ENCODE measurements at places on chromosomes 11 and 22.

GRCh38 chr11:118002541-118003423 lies 16.6 kb downstream of the IL10RA start:
- DNase-seq, result peak; percentile 70

DNA sequence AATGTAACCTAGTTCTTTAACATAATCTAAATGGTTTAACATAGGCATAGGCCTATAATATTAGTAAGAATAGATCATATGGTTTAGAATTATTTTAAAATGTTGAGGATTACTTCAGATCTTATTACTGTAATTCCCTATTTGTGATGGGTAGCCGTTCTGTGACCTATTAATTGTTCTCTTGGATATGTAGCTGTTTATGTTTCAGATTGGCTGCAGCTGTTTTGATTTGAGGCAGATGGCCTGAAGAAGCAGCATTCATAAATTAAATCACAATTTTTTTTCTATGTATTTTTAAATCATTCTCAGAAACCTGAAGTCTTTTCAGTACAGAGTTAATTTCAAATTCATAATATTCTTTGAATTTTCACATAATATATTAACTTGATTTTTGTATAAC lies 104.5 kb downstream of the PDE3B start:
- no peak for DNase-seq

DNA sequence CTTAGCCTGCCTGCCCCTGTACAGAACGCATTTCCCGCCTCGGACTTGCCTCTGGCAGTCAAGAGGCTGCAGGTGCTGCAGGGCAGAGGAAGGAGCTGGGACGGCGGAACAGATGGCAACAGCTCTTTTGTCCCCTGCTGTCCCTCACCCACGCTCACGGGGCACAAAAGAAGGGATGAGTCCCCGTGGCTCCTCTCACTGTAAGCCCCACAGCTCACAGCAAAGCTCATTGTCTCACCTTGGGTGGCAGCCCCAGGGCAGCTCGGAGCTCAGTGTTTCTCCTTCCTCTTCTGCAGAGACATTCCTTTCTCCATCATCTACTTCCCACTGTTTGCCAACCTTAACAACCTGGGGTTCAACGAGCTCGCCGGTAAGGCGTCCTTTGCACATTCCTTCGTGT lies 24.3 kb downstream of the SLC25A18 start:
- no peak for DNase-seq

- DNase-seq, result no peak
Measured at GRCh38 chr22:36990457-36990856, 28.8 kb downstream of the TST start.

DNA sequence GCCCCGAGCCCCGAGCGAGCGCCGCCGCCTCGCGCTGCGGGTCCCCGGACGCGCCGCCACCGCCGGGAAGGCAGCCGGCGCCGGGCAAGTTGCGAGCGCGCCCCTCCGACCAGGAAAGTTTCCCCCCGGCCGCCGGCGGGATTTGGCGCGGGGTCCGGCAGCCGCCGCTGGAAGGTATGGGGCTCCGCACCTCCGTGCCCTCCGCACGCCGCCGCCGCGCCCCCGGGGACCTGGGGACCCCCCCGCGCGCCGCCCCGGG lies 281 bp downstream of the TSPAN18 start:
- no peak for DNase-seq

DNA sequence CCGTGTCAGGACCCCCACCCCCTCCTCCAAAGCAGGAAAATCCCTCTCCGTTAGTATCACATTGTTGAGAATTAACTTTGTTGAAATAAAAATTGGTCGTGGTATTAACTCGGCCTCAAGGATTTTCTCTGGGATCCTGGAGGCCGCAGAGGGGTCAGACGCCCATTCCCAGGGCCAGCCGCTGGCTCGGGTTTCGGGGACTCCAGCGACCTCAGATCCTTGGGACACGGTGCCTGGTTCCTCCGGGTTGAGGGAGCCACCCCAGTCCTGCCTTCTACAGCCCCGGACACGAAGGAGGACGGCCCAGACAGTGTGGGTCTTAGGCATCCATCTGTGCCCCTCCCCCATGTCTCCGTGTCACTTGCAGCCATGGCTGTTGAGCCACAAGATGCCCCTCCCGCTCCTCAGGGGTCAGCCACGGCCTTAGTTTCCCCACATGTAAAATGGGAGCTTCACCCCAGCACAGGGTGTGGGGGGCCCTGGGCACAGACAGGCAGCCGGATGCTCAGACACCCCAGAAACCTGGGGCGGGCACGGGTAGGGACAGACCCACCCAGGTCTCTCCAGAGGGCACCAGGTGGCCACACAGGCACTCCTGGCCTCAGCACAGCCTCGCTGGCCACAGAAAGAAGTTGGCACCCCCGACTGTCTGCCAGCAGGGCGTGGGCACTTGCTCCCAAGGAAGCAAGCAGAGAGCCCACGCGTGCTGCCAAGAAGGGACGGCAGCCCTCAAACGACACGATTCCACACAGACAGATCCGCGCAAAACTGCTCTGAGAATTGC lies 15.5 kb downstream of the GP1BB start:
- no peak for DNase-seq

DNA sequence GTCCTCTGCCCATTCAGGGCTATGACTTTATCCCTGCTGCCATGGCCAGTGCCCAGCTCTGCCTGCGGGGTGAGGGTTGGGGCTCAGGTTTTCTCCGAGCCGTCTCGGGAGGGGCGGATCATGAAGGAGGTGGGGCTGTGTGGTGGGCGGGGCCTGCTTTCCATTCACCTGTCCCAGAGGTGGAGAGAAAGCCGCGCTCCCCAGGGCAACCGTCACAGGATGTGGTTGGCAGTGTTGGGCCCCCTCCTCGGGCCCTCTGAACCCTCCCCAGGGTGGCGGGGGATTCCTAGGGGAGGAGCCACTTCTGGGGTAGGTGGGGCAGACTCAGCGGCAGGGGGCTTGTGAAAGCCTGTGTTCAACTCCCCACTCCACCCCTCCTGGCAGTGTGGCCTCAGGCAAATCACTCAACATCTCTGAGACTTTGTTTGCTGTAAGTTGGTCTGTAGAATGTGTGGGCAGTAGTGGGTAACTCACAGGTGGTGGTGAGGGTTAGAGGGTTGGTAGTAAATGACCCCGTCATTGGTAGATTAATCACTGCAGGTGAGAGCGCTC lies 50.3 kb downstream of the CD6 start:
- peak; percentile 94 for DNase-seq

DNA sequence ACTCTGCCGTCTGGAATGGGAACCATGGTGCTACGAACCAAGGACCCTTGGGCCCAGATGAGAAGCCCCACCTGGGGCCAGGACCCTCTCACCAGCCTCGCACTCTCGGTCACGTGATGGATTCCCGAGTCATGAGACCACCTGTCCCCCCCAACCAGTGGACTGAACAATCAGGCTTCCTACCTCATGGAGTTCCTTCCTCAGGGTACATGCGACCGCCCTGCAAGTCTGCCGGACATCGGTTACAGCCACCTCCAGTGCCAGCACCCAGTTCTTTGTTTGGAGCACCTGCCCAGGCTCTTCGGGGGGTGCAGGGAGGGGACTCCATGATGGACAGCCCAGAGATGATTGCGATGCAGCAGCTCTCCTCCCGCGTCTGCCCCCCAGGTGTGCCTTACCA lies 20.8 kb upstream of the SLC25A18 start:
- DNase-seq, result no peak

DNA sequence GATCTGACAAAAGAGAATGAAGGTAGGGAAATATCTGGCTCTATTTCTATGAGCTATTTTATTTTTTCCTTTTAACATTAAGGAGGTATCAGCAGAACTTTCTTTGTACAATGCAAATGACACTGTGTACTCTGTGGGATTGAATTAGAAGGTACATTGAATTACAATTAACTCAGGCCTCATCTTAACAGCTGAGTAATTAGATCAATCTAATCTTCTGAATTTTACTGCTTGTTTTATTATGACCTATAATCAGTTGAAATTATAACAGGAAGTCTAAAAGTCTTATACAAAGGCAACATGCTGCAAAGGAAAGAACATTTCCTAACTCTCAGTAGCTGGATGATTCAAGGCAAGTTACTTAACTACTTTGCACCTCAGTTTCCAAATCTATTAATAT lies 69.8 kb downstream of the RELT start:
- no peak for DNase-seq

GRCh38 chr11:1511937-1512496 lies 25.4 kb upstream of the MOB2 start:
- DNase-seq, result no peak

- DNase-seq, result no peak
Measured at GRCh38 chr22:33400891-33401290, 342.7 kb upstream of the SYN3 start.

DNA sequence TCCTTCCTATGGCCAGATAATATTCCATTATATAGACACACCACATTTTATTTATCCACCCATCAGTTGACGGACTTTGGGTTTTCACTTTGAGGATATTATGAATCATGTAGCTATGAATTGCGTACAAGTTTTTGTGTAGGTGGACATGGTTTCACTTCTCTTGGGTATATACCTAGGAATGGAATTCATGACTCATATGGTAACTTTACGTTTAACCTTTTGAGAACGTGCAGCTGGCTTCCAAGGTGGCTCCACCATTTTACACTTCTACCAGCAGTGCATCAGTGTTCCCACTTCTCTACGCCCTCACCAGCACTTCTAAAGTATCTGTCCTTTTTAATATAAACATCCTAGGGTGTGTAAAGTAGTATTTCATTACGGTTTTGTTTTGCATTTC lies 112.0 kb downstream of the PLEKHA7 start:
- DNase-seq, result no peak

GRCh38 chr11:4543561-4543960 lies 1.4 kb upstream of the OR52M1 start:
- no peak for DNase-seq

DNA sequence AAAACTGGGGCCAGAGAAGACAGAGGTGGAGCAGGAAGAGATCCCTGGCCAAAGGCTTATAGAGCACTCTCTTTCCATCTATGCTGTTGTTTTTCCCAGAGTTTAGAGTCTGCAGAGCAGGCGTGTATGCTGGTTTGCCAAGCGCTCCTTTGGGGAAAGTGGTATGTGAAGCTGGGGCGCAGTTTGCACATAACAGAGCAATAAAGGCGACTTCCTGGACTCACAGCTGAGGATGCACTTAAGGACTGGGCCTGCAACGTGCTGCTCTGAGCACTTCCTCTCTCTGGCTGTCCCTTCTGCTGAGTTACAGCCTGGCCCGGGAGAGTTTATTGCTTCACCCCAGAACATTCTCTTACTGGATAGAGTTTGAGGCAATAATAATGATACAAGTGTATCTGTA lies 41.7 kb downstream of the THAP12 start:
- peak; percentile 36 for DNase-seq

- no peak for DNase-seq
Measured at GRCh38 chr11:116310226-116310625, 462.6 kb downstream of the BUD13 start.

GRCh38 chr11:33879375-33879774 lies 12.5 kb downstream of the LMO2 start:
- no peak for DNase-seq

DNA sequence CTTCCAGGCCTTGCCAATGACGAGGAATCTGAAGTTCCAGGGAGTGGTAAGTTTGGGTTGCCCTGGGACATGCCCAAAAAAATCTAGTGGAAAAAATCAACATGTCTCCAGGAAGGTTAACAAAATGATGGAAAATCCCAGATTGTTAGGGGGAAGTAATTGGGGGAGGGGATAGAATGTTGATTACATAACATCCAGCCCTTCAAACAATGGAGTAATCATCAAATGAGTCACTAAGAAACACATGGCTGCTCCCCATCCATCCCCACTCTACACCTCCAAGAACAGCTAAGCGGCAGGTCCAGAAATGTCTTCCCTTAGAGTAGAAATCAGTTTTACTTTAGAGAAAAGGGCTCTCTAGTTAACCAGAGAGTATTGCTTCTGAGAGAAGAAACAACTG lies 94.9 kb downstream of the ETS1 start:
- DNase-seq, result no peak

- no peak for DNase-seq
Measured at GRCh38 chr11:32826113-32826512, 3.6 kb upstream of the PRRG4 start.

GRCh38 chr11:102521121-102521520 lies 9.4 kb downstream of the MMP7 start:
- DNase-seq, result no peak

GRCh38 chr11:70000228-70000627 lies 77.9 kb upstream of the ANO1 start:
- DNase-seq, result no peak

- no peak for DNase-seq
Measured at GRCh38 chr11:123196060-123196714, 1.1 kb upstream of the CLMP start.

DNA sequence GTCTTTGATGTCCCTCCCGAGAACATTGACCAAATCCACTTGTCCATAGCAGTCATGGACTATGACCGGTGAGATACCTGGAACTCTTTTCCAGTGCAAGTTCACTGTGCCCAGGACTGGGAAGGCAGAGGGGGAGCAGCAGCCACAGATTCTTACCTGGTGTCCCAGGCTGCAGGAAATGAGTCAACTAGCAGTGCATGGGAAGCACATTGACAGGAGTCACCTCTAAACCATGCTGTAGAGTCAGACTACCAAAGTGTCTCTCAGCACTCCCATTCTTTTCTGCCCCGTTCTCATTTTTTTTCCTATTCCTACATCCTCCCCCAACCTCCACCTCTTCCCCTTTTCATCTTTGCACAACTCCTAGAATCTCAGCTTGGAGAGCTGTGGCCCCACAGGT lies 67.2 kb upstream of the OLFML1 start:
- no peak for DNase-seq

- no peak for DNase-seq
Measured at GRCh38 chr11:65954771-65955170, 6.8 kb upstream of the SART1 start.

GRCh38 chr22:20738394-20739089 lies 35.4 kb upstream of the SERPIND1 start:
- no peak for DNase-seq

DNA sequence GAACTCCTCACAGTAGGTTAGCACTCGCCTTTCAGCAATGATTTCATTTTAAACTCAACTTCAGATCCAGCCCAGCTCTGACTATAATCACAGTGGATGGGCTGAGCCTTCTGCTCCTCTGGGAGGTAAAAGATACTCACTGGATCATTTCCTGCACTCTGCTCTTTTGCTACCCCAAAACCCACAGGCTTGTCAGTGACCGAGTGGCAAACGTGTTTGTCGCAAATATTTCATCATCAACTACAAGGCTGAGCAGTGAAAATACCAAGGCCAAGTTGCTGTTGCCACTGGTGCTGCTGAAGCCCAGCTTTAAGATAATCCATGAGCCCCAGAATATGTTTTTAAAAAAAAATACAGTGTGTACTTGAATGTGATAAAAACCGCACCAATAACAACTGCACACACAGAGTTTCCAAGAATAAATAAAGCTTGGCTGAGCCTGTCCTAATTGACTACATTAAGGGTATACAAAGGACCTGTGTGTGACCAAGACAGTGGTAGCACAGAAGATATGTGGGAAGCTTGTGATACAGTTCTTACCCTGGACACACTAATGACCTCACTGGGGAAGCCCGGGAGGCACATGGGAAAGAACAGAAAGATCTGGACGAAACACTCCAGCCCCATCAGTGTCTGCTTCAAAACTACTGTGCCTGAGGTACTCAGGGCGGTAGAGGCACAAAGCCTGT lies 41.3 kb downstream of the ABTB2 start:
- DNase-seq, result no peak
